Stimulated activated CD4-positive, alpha-beta T cell treated with anti-CD3 and anti-CD28 coated beads, Interleukin-4, amount 100 ng/mL, for 4 hours (primary cell): ENCODE measurements at places on chromosomes 4 and X.

GRCh38 chr4:1492651-1493539 is 86.7 kb upstream of the NKX1-1 start:
- DNase-seq = no peak

DNA sequence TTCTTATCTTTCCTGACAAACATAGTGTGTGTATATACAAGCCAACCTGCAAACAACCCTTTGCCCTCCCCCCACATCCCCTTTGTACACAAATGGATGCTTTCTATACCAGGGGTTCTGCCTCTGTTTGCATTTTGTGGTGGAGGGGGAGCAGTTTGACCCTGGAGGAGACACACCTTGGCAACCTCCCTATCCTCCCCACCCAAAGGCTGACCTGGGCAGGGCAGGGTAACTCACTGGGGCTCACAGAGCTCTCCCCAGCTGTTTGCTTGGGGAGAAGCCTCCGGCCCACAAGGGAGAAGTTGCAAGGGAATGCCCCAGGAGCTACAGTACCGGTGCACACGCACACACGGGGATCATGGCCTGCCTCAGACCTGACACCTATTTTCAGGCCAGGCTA is 372.6 kb downstream of the BCOR start:
- no peak for DNase-seq

GRCh38 chrX:132411310-132411977 is 77.4 kb downstream of the MBNL3 start:
- no peak for DNase-seq

DNA sequence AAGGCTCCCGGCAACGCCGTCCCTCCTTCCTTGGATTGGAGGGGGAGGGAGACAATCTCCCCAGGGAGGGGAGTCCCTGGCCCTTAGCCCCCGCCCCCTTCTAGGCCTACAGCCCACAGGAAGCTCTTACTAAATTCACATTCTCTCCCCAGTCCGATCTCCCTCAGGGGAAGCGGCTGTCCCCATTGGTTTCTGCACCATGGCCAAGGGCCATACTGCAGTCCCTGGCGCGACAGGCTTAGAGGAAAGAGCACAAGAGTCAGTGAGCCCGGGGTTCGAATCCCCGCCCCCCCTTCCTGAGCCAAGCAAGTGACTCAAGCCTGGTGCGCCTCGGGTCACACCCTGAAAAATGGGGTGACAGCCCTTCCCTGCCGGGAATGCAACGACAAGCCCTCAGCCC is 1.1 kb downstream of the ABLIM2 start:
- no peak for DNase-seq

- no peak for DNase-seq
Measured at GRCh38 chrX:308821-309520, 9.6 kb downstream of the GTPBP6 start.

DNA sequence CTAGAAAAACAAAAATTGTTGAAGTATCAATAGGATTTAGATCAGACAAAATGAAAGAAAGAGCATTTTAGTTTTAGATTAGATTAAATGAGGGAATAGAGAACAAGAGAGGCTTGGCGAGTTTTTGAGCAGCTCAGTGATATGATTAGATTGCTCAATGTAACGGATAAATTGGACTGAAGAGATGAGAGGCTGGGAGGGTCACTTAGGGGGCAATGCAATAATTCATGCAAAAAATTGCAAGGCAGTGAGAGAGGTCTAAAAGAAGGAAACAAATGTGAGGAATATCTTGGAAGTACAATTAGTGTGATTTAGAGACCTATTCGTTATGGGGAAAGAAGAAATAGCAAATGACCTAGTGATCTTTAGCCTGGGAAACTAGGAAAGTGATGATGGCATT is 50.3 kb upstream of the BMP3 start:
- DNase-seq = no peak

DNA sequence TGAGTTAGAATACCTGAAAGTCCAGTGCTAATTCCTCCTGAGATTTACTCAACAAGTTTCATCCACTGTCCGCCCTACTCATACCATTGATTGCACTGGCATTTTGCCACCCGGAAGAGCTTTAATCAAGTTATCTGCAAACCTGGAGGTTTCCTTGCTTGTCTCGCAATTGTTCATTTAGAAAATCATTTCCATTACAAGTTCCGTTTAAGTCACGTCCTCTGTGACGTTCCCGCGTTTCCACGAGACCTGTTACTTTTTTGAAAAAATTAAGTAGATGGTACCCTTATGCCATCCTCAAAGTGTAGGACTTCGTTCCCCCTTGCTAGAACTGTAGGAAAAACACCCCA is 761 bp upstream of the FRYL start:
- peak; percentile 27 for DNase-seq

DNA sequence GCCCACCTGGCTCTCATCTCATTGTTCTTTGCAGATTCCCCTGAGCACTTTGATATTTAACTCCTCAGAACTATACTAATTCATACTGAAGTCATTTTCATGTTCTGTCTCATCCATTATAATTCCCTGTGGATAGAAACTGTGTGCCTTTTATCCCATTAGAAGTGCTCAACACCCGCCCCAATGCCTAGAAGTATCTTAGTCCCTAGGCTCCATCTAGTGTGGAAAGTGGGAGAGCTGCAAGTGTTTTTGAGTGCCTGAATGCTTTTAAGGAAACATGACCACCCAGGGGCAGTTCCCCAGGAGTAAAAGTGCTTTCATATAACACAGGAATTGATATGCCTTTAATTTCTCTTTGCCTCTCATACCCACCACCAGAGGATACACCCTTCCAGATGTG is 117.0 kb downstream of the CHRDL1 start:
- DNase-seq = no peak

- DNase-seq = no peak
Measured at GRCh38 chrX:30666094-30666493, 12.9 kb downstream of the GK start.

DNA sequence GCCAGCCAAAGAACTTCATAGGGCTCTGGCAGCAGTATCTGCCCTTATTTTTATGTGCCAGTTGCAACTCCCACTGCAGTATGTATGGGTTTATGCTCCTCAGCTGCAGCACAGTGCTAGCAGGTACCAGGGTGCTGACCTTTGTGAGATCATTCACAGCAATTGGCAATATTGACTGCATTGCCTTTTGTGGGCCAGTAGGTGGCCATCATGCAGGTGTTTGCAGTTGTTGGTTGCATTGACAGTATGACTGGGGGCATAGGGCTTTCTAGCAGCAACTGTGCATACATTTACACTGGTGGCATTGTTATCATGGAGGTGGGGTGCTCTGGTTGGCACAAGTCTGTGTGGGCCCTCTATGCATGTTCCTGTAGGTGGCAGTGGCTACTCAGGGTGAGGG is 42.5 kb downstream of the FAAH2 start:
- DNase-seq = no peak

GRCh38 chrX:153381684-153382532 is 19.2 kb downstream of the PNMA6E start:
- DNase-seq = peak; percentile 4

GRCh38 chrX:150926791-150927190 is 28.3 kb upstream of the CD99L2 start:
- no peak for DNase-seq

DNA sequence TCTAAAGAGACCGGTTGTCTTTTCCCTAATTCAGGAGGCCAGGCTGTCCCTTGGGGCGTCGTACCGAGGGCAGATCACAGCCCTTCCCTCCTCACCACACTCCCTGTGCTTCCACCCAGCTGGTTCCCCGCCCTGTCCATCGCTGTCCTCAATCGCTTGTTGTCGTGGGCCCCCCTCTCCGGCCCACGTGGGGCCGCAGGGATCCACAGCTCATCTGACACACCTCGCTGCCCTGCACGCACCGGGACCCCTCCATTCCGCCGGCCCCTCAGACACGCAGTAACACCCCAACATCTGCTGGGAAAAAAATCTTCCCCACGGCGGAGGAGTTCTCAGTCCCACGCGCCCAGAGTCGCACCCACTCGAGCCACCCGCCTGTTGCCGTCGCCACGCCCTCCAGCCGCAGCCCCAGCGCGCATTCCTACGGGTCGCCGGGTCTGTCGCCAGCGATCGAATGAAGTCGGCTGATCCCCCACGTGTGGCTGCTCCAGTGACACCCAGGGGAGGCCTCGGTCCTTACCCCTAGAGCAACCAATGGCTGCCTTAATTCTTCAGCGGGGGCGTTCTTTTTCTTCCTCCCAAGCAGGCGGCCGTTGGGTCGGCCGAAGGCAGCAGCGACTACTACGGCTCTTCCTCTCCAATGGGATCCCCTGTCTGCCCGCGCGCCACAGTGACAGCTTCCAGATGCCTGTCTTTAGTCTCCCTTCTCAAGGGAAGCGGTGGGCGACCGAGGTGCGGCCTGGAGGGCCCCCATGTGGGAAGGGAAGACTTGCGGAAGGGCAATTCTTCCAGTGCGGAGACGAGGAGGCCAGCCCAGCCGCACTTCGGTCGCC is 893 bp upstream of the SEPTIN11 start:
- DNase-seq = peak; percentile 40

GRCh38 chr4:184397516-184398163 is 76.7 kb downstream of the IRF2 start:
- DNase-seq = no peak

- DNase-seq = no peak
Measured at GRCh38 chr4:184384056-184384809, 90.1 kb downstream of the IRF2 start.

DNA sequence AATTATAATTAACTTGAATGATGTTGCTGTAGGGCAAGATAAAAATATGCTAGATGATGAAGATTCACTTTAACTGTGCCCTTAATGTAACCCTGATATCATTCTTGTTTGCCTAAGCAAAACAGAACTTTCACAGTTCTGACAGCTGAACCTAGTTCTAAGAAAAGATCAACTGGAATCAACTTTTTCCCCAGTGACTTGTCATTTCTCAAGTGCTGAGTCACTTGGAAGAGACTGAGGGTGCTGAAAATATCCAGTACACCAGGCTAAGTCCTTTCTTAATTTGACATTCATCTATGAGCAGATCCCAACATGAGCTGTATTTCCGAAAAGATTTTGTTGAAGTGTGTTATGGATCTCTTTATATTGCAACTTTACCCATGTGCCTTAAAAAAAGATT is 140.4 kb downstream of the MID1IP1 start:
- DNase-seq = no peak

DNA sequence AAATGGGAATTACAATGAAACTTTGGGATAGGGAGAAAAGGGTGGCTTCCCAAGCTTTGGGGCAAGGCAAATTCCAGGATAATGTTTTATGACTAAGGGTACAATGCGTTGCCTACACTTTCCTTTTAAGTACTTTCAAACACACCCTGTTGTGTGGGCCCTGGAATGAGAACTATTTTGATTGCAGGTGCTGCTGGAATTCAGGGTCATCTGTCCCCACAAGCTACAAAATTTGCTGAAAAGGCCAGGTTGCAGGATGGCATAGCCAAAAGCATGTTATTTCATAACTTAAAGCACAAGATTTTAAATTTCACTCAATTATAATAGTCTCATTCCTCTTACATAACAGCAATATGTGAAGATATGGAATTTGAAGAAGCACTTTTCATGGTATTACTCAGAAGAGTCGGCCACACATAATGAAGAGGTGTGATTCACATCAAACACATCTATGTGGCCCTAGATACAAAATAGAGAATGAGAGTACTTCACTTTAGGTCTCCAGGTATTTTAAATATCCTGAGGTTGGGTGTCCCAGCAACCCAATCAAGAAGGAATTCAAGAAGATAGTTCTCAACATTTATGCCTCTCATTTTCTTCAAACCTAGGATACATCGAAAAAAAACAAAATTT is 89.3 kb downstream of the APBB2 start:
- no peak for DNase-seq

GRCh38 chrX:117919755-117920154 is 196.9 kb downstream of the KLHL13 start:
- DNase-seq = no peak

DNA sequence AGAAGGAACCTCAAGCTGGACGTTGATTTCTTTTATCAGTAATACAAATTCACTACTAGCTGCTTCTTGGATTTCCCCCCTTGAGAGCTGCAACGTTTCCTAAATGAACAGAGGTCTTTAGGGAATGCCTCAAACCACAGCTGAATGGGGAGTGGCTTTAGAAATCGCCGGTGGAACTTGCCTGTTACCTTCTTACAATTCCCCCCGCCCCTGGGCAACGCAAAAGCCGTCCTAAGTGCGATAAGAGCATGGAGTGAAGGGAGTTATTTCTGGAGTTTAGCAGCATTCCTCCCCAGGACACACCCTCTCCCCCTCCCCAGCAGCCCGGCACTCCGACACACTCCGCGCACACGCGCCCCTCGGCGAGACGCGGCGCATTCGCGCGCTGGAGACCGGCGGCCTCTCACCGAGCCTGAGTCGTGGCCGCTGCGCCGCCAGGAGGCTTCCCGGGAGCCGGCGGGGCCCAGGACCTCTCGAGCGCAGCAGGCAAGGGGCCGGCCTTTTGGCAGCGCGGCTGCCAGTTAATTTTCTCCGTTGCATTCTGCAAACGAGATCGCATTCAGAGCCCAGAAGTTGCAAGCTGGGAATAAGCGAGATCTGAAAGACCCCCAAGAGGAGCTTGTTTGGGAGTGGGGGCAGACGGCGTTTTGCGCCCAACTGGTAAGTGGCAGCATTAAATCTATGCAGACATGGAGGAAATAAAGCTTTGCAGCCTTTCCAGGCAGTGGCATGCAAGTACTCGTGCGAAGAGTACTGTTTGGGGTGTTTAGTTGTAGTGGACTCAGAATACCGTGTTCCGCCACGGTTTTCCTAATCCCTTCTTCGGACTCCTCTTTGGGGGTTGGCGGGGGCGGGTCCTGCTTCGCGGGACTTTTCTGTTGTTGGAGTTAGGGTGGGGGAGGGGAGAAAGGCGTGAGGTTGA is 134.7 kb downstream of the PALLD start:
- peak; percentile 6 for DNase-seq

GRCh38 chrX:107880054-107880610 is 54.5 kb downstream of the MID2 start:
- no peak for DNase-seq

GRCh38 chr4:31748382-31748781 is 1028.2 kb downstream of the PCDH7 start:
- DNase-seq = no peak

- DNase-seq = no peak
Measured at GRCh38 chrX:110397904-110398303, 39.3 kb downstream of the RTL9 start.

- DNase-seq = no peak
Measured at GRCh38 chr4:182432819-182433218, 189.6 kb downstream of the TENM3 start.

GRCh38 chr4:76767983-76768382 is 130.0 kb downstream of the SOWAHB start:
- no peak for DNase-seq

DNA sequence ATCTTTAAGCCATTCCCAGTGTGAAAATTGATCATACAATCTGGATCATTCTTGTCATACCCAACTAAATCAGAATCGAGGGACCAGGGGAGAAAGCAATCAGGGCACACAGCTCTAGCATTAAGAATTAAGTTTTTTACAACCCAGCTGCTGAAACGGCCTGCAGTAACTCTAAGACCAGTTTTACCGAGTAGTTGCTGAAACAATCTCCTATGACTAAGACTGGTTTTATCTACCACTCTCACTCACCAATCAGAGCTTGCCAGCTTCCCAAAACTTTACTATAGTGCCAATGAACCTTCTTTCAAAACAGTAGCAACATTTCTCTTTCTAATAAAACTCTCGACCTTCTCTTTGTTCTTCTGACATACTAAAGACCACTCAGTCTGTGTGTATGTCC is 2.8 kb upstream of the SAP30 start:
- no peak for DNase-seq
